ENCODE measurements at places on chromosomes 12 and 14.

DNA sequence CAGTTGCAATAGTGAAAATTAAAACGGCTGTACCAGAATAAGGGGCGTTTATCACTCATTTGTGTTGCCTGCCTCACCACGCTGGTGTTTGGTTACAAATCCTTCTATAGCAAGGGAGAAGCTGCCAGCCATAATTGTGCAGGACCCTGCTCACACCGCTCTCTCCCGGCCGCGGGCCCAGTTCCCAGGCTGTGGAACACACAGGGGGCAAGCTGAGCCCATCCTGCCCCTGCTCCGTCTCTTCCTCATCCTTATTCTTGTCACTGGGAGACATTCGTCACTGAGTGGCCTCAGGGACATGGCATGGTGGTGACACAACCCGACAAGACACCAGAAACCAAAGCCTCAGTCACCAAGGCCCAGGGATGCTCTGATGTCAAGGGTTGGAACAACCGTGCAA, 116.3 kb upstream of the FKBP4 start:
- peak; percentile 25 for DNase-seq

DNA sequence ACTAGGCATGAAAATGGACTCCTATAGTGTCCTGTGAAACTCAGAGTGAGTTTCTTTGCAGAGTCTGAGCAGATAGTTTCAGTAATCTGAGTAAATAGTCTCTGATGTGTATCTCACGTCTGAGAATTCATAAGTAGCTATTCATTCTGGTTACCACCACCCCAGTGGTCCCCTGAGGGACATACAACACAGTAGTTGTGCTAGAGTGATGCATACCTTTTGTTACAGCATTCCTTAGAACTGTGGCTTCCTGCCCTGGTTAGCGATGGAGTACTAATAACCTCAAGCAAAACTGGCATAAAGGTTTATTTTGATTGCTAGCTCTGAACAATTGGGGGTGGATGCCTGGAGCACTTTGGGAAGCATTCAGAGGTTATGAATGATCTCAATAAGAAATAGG, 114.7 kb downstream of the DAAM1 start:
- no peak for DNase-seq

DNA sequence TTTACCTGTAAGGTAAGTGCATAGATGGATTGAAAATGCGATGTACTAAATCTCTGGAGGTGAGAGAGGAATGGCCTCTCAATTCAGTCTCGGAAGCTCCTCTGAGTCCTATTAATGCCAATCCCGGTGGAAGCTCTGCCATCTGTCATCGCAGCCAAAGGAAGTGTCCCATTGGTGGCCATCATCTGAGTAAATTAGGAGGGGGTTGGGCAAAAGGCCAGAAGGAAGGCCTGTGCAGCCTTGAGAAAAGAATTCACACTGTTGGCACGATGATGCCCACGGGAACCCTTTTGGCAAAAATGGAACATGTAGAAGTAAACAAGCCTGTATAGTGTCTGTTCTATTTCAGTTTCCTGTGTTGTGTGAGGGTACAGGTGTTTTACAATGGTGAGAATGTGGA, 494.8 kb downstream of the NELL2 start:
- no peak for DNase-seq

- DNase-seq = no peak
Observed at GRCh38 chr14:64983439-64984310, 3.0 kb upstream of the FNTB start.

- DNase-seq = no peak
Observed at GRCh38 chr14:33359288-33359881, 420.7 kb downstream of the NPAS3 start.

- no peak for DNase-seq
Observed at GRCh38 chr12:122688291-122688690, 14.9 kb downstream of the HCAR2 start.

- DNase-seq = no peak
Observed at GRCh38 chr14:35335388-35336092, 43.4 kb downstream of the PSMA6 start.
